ENCODE measurements at places on chromosomes 7 and 10.

DNA sequence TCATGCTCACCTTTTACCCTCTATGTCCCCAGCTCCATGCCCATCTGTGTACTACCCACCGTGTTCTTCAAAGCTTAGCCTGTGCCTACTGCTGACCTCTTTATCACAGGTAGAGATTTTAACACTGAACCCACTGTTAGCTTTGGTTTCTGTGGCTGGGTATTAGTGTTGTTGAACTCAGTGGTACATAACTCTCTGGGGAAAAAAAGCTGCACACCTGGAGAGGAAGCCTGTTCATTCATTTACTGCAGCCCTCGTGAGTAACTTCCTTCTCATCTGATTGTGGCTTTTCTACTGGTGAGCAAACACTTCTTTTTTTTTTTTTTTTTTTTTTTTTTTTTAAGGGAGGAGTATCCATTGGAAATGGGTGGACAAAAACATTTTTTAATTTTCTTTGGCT is 326.3 kb downstream of the CCSER2 start:
- DNase-seq: no peak

DNA sequence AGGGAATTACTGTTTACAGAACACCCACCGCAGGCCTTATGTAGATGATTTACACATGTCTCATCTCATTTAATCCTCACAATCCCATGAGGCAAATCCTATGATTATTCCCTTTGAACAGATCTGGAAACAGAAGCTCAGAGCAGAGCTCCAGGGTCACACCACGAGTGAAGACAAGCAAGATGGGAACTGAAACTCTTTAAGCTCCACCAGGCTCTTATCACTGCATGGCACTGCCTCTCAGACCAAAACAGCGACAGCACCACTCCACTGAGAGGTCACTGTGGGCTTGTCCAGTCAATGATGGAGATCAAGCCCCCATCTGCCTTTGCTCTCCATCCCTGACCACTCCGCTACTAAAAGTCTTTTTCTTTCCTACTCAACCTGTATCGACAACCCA is 5.9 kb downstream of the GRID1 start:
- no peak for DNase-seq

DNA sequence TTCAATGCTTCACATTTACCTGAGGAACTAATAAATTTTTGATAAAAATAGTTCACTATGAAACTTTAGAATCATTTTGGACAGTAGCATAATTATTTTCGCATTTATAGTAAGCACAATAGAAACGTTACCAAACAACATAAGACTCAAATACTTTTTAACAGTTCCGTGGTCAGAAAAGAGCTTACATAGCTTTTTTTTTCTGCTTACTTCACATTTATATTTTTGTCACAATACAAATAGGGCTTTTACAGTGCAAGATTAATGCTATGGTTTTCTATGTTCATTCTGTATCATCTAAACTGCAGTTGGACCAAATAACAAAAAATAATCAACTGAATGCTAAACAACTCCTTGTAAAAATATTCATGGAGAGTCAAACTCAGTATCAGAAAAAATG is 26.5 kb upstream of the RHOBTB1 start:
- DNase-seq: no peak

- DNase-seq: no peak
These were observed 30.7 kb upstream of the EPC1 start for GRCh38 chr10:32377458-32378259.

- DNase-seq: no peak
These were observed 26.6 kb downstream of the SDK1 start for GRCh38 chr7:3327655-3328054.

All from fibroblast of skin of left biceps (primary cell).